Nephron progenitor cell (in vitro differentiated cells): ENCODE measurements at places on chromosomes 12 and 14.

DNA sequence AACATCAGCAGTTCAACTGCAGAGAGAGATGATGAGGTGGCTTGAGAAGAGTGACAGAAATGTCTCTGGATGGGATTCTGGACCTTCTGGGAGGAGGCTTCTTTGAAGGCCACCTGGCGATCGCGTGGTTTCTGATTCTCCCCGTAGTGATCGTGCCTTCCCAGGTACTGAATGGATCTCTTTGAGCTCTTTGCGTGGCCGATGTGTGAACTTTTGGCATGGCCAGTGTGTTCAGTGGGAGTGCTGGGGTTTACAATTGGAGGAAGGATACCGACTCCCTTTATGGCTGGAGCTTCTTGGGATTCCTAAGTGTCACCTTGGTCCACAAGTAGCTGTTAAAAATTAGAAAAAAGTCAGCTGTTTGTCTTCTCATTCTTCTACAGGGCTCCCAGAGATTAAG lies 374.7 kb downstream of the C12orf75 start:
- no peak for DNase-seq

- DNase-seq: no peak
Observed at GRCh38 chr12:56261503-56262232, 3.5 kb upstream of the ANKRD52 start.

DNA sequence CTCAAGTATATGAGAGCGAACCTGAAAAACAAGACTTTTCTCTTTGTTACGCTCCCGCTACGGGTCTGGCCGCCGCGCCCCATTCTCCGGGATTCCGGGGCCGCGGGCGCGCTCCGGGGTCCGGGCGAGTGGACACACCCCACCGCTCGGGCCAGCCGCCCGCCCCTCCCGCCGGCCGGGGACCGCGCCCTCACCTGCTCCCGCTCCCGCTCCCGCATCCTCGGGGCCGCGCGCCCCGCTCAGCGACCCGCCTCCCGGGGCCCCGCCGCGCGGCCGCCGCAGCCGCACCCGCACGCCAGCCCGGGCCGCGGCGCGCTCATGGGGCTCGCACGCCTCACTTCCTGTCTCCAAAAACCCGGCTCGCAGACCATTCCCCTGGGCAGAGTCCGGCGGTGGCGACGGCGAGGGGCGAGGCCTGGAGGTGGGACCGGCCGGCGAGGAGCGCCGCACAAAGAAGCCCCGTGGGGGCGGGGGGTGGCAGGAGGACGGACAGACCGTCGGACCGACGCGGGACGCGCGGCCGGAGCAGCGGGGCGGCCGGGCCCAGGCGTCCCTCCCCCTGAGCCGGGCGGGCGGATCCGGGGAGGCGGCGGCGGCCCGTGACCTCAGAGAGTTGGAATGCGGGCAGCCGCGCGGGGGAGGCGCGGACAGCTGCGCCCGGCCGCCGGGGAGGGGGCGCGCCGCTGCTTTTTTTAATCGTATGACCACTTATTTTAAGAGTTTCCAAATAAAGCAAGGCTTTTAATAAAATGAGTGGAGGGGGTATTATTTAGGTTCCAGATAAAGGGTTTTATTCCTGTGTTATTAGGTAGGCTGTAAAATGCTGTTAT lies at the start of gene PTPN21:
PTPN21 (minus strand) TSS at position 551 of the 830 bp plus-strand sequence. CDS start 4,590 bp downstream, outside the sequence.
- DNase-seq: peak; percentile 87

- DNase-seq: no peak
Observed at GRCh38 chr14:88181072-88181471, 142.0 kb downstream of the KCNK10 start.

DNA sequence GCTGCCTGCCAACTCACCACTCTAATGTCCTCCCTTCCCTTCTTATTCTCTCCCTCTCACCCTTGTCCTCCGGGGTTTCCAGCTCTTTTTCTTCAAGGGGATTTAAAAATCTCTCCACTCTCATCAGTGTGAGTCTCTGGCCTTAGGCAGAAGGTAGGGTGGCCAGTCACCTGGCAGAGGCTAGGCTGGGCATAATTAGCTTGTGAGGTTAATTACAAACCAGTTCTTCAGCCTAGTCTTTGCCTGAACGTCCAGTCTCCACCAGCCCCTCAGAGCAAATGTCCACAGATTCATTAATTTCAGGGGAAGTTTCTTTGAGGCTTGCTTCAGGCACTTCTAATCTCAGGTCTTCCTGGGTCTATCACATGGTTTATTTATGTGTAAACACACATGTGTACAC lies 6.7 kb downstream of the KRT7 start:
- DNase-seq: no peak
